Left forelimb (tissue), 1 donor: ENCODE measurements at places on chromosomes 7 and 10.

- DNase-seq = no peak
Measured at GRCh38 chr7:120615703-120616102, 242.2 kb downstream of the TSPAN12 start.

DNA sequence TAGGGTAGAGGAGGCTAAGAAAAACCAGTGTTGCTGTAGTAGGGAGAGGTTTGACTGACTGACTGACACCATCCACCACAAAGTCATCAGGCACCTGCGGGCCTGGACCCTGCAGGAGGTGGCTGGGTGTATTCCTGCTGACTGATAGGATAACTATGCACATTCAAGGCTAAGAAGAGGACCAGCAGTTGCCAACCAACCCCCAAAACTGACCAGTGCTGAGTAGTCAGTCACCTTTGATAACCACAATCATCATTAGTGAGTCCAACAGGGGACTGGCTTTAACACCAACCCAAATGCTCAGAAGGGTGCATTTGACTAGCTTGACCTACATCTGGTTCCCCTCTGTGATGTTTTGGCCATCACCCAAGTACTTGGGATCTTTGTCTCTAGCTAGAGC lies 30.5 kb downstream of the PLXNA4 start:
- DNase-seq = no peak

DNA sequence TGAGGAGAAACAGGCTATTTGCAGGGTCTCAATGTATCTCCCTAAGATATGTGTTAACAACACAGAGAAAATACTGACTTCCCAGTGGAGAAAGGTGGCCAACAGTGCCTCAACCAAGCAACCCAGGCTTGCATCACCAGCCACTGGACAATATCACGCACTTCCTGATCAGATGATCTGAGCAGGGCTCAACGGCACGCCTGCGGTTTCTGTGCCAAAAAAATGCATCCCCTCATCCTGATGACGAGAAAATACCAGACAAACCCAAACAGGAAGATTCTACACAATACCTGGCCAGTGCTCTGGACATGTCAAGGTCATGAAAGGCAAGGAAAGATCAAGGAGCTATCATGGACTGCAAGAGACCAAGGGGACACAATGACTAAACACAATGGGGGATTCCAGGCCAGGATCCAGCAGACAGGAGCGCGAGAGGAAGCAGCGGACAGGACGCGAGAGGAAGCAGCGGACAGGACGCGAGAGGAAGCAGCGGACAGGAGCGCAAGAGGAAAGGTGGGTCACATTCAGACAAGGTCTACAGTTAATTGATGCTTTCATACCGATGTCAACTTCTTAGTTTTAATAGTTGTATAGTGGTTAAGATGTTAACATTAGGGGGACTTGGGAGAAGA lies 51.1 kb downstream of the GNA12 start:
- peak; percentile 23 for DNase-seq

DNA sequence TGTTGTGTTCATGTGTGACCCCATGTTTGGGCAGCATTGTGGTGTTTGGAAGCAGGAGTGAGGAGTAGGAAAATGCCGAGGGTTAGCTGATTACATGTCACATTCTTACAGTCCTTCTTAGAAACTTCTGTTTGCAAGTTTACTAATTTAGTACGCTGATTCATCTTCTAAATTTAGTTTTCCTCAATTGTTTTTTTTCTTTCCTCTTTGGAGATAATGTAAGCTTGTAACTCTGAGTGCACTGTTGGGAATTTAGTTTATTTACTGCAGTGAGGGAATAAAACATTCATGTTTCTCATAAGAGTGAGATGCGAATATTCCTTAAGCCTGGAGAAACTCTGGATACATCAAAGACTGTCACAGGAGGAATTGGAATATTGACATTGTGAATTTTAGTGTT lies 135.0 kb downstream of the NT5C2 start:
- no peak for DNase-seq

DNA sequence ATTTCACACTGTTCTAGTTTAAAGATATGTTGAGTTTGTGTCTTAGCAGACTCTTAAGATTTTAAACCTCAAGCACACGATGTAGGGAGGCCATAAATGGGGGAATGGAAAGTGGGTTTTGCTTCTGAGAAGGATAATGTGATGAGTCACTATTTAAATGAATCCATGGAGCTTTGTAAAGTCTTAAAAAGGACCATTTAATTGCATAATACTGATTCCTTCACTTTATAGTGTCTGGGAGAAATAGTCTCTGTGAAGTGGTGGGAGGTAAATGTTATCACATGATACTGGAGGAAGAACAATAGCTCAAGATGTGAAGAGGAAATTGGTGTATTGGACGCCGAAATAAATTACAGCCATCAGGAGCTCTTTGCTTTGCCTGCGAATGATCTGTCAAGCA lies 84.0 kb upstream of the MYO3A start:
- DNase-seq = no peak

GRCh38 chr10:95511314-95511713 lies 49.9 kb downstream of the SORBS1 start:
- DNase-seq = no peak

DNA sequence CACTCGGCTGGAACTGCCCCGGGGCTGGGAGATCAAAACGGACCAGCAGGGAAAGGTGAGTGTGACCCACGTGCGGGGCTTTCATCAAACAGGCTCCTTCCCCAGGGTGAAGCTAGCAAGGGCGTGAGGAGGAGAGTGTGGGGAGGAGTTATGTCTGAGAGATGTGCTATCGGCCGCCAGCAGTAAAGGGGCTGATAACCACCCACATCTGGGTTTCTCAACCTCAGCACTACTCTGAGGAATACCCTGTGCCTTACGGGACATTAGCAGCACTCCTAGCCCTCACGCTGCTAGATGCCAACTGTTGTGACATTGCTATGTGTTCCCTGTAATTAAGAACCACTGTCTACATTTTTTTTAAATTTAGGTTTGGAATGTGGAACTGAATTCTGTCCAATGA lies 113.9 kb upstream of the STK17A start:
- no peak for DNase-seq

DNA sequence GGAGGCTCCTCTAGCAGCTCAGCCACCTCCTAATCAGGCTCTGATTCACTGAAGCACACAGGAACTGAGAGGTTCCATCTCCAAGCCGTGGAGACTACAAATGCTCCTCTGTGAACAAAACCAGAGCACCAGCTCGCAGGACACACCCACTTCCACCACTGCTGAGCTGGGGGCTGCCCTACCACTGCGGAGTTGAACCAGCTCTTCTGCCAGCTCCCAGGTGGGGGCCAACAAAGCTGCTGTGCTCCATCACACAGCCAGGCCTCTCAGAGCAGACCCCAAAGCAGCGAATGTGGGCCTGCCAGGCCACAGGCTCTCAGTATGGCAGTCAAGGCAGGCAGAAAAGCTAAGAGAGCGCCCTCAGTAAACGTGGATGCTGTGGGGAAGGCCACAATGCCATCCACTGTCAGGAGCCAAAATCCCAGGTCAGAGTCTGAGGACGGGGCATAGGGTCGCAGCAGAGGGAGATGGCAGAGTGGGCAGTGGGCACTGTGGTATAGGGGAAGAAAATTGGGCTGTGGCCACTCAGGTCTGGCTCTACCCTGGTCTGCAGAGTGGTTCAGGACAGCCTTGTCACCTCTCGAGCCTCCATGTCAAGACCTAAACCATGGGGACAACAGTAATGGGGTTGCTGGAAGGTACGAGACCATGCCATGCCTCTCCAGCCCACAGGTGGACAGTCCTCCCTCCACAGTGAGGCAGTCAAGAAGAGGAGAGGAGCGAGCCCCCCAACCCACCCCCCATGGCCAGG lies 82.1 kb downstream of the GRID1 start:
- DNase-seq = peak; percentile 47

DNA sequence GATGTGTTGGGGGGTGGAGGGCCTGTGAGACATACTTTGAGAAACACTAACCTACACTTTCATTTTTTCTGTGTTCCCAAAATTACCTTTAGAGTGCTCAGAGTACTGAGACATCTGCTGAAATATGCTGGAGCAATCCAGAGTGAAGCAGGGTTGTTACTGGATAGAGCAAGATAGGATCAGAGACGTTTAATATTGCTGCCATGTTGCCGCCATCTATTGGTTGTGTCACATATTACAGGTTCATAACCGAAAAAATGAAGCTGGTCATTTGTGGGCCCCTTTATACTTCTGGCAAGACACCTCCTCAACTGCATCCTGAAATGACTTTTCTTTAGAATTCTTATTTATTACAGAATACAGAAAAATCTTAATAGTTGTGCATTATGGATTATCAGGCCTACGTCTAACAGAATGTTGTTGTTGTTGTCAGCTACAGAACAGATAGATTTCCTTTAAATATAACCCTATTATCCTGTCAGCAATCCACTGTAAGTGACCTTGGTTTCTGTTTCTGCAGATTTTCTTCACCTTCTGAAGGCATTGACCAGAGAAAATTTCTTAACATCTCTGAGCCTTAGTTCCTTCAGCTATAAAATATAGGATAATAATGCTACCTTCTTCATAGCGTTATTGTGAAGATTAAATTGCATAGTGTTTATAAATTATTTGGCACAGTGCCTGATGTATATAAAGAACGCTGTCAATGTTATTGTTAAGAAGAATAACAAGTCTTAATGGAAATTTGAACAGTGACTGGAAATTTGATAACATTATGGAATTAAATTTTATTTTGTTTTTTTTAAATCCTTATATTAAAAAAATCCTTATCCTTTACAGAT lies 16.2 kb upstream of the DLD start:
- no peak for DNase-seq

GRCh38 chr7:69619635-69620034 lies 21.4 kb downstream of the AUTS2 start:
- no peak for DNase-seq

DNA sequence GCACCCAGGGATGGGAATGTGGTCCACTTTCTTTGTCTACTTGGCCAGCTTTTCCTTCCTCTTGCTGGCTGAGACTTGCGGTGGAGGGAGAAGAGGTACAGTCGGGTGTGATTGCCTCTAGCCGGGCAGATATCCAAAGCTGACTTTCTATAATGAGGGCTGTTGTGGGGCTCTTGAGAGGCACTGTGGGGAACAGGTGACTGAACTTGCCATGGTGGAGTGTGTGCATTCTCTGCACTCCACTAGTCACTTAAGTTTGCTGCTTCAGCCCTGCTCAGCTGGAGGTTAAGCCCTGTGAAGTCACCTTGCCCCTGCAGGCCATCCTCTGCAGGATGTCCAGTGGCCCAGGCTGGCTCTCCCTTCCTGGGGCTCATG lies 116.6 kb downstream of the AOAH start:
- DNase-seq = no peak

GRCh38 chr7:144545330-144545729 lies 141.8 kb upstream of the NOBOX start:
- DNase-seq = no peak

- no peak for DNase-seq
Measured at GRCh38 chr10:117543225-117544003, 868 bp downstream of the EMX2 start.

GRCh38 chr10:96642973-96643372 lies 56.2 kb upstream of the TM9SF3 start:
- DNase-seq = no peak

DNA sequence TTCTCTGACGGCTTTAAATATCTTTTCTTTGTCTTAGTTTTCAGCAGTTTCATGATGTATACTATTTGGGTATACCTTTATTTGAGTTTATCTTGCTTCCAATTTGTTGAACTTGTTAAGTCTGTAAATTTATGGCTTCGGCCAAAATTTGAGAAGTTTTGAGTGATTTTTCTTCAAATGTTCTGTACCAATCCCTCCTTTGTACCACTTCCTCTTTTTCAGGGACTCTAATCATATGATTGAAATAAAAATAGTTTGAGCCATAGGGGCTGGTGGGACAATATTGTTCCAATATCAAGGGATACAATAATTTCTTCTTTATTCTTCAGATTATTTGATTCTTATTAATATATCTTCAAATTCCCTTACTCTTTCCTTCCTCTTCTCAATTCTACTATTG lies 43.1 kb upstream of the CTTNBP2 start:
- DNase-seq = no peak

DNA sequence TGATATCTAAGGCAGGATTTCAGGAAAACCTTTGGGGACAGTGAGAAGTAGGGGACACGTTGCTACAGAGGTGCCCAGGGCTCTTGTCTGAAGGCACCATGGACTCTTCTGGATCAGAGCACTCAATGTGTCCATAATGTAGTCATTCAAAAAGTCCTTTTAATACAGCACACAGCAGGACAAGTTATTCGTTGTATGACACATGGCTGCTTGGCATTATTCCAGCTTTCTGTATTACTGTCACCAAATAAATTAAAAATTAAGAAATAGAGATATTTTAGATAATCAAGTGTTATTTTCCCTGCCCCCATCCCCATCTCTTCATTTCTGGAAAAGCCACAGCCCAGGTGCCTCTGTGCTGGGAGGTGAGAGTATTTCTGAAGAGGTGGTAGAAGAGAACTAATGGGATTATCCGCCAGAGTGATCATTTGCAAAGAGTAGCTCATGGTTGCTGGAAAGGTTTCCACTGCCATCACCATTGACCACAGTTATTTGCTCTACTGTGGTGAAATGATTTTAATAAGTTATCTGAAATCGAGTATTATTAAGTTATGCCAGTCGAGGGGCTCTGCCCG lies 83.0 kb downstream of the CXCL12 start:
- no peak for DNase-seq

- no peak for DNase-seq
Measured at GRCh38 chr7:143908120-143908519, 6.1 kb upstream of the TCAF1 start.

DNA sequence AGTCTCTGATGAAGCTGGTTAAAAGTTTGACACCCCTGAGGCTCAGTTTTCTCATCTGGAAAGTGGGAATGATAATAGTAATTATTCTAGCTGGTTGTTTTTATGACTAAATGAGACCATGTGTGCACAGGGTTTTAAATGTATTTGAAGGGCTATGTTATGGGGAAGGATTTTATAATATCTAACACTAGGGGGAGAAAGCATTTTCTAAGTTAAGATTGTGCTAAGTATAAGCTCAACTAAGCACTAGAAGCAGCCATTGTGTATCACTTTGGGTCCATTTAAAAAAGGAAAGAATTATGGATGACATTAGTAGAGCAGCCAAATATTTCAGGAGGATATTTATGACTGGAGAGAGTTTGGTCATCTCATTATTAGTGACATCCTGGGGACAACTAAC lies 49.5 kb upstream of the CREB5 start:
- no peak for DNase-seq

DNA sequence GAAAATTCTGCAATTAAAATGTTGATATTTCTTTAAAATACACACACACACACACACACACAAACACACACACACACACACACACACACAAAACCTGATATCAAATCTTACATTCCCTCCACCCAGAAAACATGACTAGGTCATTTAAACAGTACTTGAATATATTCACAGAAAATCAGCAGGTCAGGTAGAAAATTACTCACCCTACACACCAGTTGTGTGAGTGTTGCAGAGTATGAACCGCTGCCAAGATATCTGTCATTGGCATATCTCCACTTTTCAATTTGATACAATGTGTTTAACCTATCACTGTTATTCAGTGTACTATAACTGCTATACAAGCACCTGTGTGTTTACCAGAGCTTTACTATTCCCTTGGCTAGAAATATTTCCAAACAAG lies 283.6 kb upstream of the LRRTM3 start:
- DNase-seq = no peak

GRCh38 chr7:78521961-78522360 lies 723.4 kb downstream of the PHTF2 start:
- no peak for DNase-seq
